ENCODE measurements at places on chromosomes 7 and 10.
A peak's percentile ranks its signal among the peaks of the same experiment; 100 is the strongest.

GRCh38 chr7:87876869-87877234 lies 559 bp downstream of the DBF4 start:
- DNase-seq = peak; percentile 9

- DNase-seq = no peak
These were observed 82.7 kb downstream of the FAM204A start for GRCh38 chr10:118259288-118259906.

- DNase-seq = no peak
These were observed at the start of gene GPR141 for GRCh38 chr7:37683246-37684120. GPR141 (plus strand) TSS chr7:37683766; CDS start chr7:37740394, 56,628 bp downstream.

GRCh38 chr10:13690281-13690825 lies 103.6 kb downstream of the PRPF18 start:
- no peak for DNase-seq

GRCh38 chr10:42543840-42544372 lies 94.5 kb downstream of the ZNF33B start:
- DNase-seq = no peak

GRCh38 chr10:77085344-77085743 lies 552.3 kb downstream of the KCNMA1 start:
- DNase-seq = no peak

DNA sequence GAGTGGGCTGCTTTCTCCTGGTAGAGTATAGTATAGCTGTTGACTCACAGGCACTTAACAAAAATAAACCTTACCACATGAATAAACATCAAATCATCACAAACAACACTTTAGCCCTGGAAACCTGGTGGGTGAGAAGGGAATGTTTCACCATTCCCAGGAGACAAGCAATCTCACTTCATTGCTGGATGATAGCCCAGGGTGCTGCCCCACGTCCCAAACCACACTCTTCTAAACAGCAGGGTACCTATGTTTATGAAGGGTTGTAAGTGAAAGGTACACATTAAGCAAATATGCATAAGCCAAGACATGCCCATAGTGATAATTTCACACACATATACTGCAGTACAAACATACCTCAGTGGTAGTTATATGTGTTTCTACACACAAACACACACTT lies 276.2 kb downstream of the FGFR2 start:
- no peak for DNase-seq

GRCh38 chr7:51290304-51290637 lies 26.3 kb downstream of the COBL start:
- no peak for DNase-seq

GRCh38 chr10:61688551-61689308 lies 26.0 kb downstream of the CABCOCO1 start:
- DNase-seq = no peak

GRCh38 chr10:71889388-71889987 lies 38.4 kb upstream of the PSAP start:
- no peak for DNase-seq

GRCh38 chr10:75712242-75712880 lies 280.9 kb downstream of the LRMDA start:
- no peak for DNase-seq

DNA sequence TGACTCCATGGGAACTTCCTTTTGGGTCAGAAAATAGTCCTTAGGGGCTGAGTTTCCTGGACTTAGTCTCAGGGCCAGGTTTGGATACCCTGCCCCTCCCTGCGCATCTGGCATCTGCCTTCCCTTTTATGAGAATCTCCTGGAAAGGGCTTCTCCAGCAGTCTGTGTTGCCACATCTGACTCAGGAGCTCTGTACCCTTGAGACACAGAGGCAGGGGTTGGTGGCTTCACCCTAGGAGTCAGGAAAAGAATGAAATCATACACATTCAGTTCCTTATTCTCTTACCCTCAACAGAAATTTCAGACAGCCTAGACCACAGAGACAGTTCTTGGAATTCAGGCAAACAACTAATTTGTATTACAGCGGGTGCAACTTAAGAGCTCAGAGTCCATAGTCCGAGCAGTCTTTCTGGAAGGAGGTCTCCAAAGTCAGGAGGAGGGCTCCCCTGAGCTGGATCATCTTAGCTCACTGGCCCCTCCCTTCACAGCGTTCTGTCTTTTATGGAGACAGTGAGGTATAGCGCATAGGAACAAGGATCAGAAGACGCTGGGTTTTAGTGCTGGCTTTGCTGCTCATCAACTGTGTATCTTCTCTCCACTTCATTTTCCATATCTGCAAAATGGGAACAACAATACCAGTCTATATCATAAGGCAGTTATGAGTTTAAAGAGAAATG lies 3.0 kb upstream of the PLAU start:
- no peak for DNase-seq

DNA sequence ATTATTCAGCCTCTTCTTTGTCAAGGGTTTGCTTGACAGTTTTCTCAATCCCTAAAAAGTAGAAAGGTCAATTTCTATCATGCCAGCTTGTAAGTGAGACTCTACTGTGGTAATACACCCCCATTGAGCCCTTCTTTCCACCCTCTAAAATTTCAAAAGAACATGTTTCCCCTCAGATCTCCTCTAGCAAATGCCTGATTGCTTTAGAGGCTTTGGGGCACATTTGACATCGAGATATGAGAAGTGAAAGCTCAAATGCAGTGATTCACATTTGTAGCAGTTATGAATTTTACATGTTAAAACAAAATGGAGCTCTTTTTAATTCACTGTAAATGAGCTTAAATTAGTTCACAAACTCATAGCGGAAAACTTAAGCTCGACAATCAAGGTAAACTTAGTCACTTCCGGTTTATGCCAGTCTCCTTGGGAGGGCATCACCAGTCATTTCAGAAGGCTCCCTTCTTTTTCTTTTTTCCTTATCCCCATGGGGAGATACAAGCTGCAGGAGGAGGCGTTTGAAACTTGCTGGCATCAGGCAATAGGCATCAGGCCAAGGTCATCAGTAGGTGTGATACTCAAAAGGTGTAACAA lies 55.3 kb upstream of the ADO start:
- DNase-seq = no peak

DNA sequence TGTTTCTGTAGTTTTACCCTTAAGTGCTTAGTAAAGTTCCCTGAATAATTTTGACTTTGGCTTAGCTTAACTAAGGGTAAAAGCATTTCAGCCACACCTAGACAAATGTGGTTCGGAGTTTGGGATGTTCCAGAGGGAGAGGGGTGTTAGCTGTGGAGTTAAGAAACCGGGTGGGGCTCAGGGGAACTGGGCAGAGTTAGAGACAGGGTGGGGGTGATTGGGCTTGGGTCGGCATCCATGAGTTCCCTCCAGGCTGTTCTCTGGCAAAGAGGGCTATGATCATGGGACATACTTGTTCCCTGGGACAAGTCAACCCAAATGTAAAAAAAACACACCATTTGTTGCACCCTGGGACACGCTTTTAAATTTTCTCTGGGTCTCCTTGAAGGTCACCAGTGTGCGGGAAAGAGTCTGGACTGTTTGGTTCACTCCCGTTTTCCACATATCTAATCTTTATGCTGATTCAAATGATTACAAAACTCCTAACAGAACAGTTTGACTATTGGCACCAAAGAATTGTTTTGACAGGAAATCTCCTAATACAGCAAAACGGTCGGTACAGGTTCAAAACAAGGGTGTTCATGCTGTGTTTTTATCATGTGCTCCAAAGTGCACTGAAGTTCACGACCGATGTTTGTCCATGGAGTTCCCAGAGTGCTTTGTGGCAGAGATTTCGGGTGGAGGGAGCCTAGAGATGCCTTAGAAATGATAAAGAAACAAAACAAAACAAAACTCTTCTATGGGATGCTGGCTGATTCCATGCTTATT lies 56.5 kb downstream of the PLXDC2 start:
- no peak for DNase-seq

DNA sequence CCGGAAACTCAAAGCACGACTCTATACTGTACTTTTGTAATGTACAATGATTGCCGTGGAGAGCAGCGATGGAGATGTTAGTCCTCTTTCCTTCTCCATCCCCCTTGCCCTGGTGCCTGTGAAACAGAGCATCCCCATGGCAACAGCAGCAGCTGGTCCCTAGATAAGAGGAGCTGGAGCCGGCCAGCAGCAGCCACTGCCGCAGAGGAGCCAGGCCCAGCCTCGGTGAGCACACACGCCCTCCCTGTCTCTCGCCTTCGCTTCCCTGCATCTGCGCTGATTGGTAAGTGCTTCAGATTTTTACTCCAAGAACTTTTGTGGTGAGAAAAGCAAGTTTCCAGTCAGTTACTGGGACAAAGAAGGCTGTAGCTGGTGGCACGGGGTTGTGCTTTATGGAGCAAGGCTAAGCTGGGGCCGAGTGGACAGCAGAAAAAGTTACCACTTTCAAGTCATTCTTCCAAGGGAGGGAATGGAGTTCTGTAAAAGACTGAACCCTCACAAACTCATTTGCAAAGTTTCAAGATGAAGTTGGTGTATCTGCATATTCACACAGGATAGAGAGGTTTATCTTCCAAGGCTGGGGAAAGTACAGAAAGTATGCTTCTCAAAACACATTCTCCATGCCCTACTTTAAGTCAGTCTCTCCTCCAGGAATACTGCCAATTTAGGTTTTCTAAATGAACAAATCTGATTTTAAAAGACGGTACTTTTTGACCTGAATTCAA lies at the start of gene PPP1R17:
PPP1R17 (plus strand) TSS at position 192 of the 725 bp plus-strand sequence. CDS start 5,227 bp downstream, outside the sequence.
- DNase-seq = no peak

DNA sequence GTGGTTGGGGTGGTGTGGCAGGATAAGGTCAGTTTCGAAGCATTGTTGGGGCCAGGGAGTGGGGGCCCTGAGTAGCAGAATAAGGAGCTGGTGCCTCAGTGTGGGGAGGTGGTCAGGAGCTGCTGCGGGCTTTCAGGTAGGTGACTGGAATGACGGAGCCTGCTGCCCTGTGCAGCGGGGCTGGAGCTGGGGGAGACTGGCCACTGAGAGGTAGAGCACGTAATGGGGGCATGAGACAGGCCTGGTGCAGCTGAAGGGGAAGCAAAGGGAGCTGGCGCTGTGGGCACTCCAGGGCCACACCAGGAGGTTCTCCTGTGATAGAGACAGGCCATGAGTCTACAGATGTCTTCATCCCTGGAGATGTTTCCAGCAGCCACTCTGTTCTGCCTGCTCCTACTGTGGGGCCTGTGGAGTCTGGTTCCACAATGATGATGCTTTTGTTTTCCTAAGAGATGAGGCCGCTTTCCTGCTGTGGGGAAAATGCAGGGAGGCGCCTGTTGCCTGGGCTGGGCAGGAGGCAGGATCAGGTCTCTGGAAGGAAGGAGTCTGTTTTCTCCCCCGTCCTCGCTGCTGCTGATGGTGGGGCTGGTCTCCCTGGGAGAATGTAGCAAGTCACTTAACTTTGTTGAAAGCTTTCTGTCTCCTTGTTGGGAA lies 31.1 kb downstream of the NUB1 start:
- DNase-seq = no peak

- no peak for DNase-seq
These were observed 127.6 kb downstream of the JCAD start for GRCh38 chr10:29931833-29932232.

- no peak for DNase-seq
These were observed 58.3 kb upstream of the KDM7A start for GRCh38 chr7:140235114-140235513.

GRCh38 chr10:104639590-104640338 lies 1.3 kb upstream of the SORCS3 start:
- DNase-seq = no peak
